ENCODE measurements at places on chromosomes 4 and X.

DNA sequence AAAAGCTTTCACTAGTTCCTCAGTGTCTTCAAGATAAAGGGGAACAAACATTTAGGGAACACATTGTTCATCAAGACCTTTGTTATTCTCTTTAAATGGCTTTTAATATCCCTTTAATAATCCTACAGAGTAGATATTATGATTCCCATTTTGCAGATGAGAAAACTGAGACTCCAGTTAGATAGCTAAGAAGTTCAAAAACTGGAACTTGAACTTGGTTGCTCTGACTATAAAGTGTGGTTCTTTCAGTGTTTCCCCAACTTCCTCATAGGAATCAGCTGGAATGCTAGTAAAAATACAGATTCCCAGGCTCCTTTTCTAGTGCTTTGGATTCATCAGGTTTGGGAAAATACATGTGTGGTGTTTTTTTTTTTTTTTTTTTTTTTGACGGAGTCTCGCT lies 37.7 kb downstream of the DLG3 start:
- DNase-seq, result no peak

DNA sequence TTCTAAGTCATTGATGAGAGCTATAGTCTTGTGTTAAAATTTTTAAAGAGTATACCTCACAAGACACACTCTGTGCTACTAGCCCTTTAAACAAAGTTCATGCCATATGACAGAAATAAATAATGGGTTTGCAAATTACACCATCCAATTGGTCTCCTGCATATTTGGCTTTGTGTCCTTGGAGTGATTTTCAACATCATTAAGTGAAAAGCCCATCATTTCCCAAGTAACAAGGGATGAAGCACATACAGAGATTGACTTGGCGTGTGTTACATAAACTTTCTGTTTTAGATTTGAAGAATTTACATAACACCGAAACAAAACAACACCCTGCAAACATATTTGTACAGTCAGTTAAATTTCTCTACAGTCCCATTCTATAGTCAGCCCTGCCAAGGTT lies 216.9 kb upstream of the NEIL3 start:
- DNase-seq, result no peak

DNA sequence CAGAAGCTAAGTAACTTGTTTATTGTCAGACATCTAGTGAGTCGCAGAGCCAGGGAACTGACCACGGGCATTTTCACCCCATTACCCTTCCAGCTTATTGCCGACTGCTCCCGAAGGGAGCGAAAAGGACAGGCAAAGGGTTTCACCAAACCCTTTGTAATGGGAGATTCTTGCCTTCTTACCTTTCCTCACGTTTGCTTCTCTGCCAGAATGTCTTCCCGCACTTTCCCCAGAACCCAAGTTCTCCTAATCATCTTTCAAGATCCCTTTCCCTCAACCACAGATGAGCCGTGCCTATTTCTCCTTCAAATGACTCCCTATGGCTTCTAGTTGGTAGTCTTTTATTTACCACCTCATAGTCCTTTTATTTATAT lies 520 bp upstream of the SRP72 start:
- no peak for DNase-seq

- no peak for DNase-seq
Measured at GRCh38 chr4:183320211-183321059, at the start of gene CLDN22. Gene CLDN22, minus strand, starts transcription at chr4:183320276. Its CDS starts 58 bp downstream, at chr4:183320218.

DNA sequence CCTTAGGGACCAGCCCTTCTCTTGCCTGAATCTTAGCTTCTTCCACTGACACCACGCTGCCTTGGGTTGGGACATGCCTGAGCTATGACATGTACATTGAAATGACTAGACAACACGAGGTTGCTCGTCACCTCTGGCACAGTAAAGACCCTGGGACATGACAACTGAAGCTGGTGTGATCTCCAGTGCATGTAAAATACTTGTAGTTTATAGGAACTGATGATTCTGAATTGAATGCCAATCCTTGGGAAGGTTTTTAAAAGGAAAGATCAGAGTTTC lies 100.7 kb upstream of the PGRMC2 start:
- no peak for DNase-seq

DNA sequence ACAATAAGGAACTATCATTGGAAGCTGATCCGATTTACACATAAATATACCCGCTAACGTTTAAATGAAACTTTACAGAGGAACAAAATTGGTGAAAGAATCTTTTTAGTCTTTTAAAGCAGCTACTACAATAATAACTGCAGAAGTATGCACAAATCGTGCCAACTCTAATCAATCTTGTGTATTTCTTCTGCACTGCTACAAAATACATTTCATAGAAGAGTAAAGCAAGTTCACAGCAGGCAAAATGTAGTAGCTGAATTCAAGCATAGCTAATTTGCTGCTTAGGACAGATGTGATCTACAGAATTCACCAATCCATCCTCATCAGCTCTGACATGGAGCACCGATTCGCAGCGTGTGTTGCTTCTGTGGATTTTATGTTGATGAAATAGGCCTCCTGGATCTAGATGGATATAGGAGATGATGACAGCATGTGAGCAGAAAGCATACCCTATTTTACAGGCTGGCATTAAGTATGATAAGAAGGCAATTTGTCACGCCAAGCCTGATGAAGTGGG lies 367.3 kb upstream of the FGF13 start:
- no peak for DNase-seq

DNA sequence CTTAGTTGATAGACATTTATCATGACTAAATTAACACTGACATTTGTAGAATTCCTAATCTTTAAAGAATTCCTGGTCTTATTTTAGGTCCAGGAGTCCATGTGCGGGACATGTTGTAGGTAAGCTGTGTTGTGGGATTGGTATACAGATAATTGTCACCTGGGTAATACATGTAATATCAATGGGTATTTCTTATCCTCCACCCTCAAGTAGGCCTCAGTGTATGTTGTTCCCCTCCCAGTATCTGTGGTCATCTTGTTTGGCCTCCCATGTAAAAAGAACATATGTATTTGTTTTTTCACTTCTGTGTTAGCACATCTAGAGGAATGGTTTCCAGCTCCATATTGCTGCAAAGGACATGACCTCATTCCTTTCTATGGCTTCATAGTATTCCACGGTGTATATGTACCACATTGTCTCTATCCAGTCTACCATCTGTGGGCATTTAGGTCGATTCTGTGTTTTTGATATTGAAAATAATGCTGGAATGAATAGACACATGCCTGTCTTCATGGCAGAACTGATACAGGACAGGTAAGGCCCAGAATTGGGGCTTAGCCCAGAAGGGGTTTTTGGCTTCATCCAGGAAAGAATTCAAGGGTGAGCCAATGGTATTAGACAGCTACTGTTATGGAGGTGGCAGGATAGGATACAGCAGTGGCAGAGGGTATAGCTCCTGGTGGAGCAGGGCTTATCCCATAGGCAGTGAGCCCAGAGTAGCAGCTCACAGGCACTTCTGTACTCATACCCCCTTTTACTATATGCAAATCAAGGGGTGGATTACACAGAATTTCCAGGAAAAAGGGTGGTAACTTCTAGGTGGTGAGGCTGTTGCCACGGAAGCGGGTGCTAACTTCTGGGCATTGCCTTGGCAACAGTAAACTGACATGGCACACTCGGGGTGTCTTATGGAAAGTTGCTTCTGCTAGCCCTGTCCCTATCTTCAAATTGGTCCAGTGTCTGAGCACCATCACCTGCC lies 66.1 kb upstream of the WDR1 start:
- DNase-seq, result no peak

- no peak for DNase-seq
Measured at GRCh38 chr4:43282534-43282933, 390.0 kb downstream of the GRXCR1 start.

DNA sequence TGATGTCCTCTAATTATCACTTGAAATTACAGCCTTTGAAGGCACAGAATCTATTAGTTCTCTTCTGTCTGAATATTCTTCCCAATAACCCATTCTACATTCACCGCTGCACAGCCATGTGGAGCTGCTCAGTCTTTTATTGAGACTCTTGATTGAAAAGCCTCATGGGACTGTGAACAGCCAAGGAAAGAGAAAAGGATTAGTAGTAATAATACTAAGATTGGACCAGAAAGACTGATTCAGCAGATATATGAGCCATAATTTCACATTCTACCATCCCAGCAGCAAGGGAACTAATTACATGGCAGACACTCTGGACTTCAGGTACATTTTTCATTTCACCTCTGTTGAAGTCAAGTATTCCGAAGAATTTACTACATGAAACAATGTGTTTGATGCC lies 2471.7 kb downstream of the ARAP2 start:
- no peak for DNase-seq

- DNase-seq, result no peak
Measured at GRCh38 chr4:177989503-177990201, 547.4 kb upstream of the AGA start.

GRCh38 chr4:125421547-125421946 lies 106.8 kb downstream of the FAT4 start:
- no peak for DNase-seq

DNA sequence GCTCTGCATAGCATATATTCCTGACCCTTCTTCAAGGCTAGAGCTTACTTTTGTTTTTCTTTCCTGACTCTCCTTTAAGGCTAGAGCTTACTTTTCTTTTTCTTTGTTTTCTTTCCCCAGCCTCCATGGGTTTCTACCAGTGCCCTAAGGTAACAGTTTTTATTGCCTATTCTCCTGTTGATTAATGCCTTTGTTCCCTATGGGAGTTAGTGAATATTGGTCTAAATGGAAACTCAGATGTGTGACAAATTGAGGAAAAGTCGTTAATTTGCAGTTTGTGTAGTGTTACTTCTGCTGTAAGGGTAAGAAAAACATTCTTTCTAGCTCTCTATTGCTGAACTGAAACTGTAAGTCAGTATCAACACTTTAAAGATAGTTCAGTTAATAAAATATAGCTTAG lies 358.7 kb downstream of the IL15 start:
- no peak for DNase-seq

DNA sequence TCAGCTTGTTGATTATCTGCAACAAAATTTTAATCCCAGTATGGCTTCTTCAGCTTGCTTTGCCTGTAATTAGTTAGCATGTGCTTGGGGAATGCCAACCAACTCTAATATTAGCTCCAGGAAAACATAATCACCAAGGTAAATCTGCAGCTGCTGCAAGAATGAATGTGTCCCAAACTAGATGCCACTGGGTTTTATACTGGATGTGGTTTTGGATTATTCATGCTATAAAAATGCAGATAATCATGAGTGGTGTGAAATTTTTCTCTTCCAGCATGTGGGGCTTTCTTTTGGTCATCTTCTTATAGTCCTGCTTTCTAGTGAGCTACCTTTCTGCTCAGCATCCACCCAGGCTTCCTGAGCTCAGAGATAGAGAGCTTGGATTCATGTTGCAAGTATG lies 295.9 kb upstream of the CASK start:
- DNase-seq, result no peak

- no peak for DNase-seq
Measured at GRCh38 chr4:57037982-57038604, 59.4 kb downstream of the POLR2B start.

DNA sequence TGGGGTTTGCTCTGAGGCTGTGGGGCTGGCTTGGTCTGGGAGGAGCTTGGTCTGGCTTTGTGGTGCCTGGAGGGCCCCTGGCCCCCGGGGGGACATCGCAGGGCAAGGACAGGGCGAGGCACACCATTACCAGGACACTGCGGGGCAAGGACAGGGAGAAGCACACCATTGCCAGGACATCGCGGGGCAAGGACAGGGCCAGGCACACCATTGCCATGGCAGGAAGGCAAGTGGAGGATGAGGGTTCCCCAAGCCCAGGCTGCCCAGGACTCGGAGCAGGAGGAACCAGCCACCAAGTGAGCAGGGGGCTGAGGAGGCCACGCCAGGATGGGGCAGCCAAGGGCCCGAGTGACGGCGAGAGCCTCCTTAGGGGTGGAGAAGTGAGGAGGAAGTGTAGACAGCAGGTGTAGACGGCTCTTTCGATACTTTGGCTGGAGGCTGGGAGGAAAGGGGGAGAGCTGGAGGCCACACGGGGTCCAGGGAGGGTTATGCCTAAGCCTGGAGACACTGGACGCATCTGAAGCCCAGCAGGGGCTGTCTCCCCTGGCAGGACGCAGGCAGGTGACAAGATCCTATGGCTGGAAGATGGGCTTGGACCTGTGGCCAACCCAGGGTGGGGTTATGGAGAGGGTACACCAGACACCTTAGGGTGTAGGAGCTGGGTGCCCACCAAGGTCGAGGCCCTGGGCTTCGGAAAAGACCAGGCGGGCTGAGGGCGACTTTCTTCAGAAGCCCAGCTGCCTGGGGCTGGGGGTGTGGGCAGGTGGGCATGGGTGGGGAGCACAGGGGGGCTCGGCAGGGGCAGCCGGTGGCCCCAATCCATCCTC lies 7.3 kb downstream of the NKX1-1 start:
- DNase-seq, result no peak

DNA sequence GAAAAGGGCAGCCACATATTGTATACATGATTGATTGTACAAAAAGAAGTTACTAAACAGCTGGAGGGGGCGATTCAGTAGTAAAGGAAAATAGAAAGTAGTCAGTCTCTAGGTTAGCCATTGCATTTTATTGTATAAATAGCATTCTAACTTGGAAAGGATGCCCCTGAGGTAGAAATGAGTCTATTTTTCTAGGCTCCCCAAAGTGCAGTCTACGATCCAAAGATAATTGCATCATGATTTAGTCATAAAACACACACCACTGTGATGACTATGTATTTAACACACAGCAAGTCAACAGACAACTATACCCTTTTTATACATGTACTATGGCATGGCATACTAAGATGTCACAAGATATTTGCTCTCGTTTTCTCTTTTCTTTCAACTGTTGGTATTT lies 204.9 kb downstream of the APBB2 start:
- no peak for DNase-seq

GRCh38 chr4:36189511-36190226 lies 54.6 kb downstream of the ARAP2 start:
- DNase-seq, result peak; percentile 56

- no peak for DNase-seq
Measured at GRCh38 chrX:108362026-108362425, 76.2 kb downstream of the COL4A6 start.

- no peak for DNase-seq
Measured at GRCh38 chr4:174707051-174707676, 121.9 kb downstream of the GLRA3 start.

DNA sequence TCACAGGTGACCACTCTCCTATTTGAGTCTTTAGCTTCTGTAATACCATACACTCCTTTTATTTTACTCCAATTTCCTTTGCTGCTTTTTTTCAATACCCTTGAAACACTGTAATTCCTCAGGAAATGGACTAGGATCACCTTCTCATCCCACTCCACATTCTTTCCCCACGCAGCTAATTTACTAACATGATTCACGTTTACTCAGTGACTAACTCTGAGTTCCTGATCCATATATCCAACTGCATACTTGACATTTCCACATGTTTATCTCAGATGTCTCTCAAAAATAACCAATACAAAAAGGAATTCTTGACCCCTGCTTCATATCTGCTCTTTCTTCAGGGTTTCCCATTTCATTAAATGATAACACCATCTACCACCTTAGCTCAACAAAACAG lies 19.9 kb downstream of the RPS6KA6 start:
- no peak for DNase-seq

- no peak for DNase-seq
Measured at GRCh38 chrX:150409486-150409885, 46.4 kb downstream of the MAMLD1 start.

- no peak for DNase-seq
Measured at GRCh38 chr4:55524844-55525571, 21.7 kb downstream of the CLOCK start.
